ENCODE measurements at places on chromosomes 7 and 10.

DNA sequence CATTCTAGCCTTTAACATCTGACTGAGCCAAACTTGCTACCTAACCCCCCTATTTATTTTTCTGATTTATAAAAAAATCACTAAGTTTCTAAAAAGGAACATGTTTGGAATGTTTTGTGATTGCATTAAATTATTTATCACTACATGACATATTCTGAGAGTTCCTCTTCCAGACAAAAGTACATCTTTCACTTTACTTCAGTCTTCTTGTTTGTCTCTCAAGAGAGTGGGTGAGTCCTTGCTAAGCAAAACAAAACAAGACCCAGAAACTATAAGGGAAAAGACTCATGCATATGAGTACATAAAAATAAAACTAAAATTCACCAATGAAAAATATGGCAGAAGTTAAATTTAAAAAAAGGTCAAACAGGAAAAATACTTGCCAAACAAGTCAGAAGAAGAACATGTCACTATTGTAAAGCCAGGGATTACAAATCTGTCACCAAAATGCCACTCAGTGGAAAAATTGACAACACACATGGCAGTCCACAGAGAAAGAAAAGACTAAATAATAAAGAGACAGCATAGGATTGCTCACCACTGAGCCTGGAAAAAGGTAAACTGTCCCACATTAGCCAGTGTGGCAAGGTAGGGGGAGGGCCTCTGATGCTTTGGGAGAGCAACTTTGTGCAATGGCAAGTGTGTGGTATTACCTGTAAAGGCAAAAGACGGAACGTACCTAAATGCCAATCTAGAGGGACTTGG, 166.7 kb upstream of the ZNF32 start:
- DNase-seq: no peak

GRCh38 chr10:58177362-58177947, 90.2 kb downstream of the IPMK start:
- DNase-seq: no peak

GRCh38 chr7:79988653-79989052, 146.0 kb upstream of the GNAI1 start:
- DNase-seq: no peak

GRCh38 chr10:3976718-3977117, 191.7 kb upstream of the KLF6 start:
- no peak for DNase-seq

DNA sequence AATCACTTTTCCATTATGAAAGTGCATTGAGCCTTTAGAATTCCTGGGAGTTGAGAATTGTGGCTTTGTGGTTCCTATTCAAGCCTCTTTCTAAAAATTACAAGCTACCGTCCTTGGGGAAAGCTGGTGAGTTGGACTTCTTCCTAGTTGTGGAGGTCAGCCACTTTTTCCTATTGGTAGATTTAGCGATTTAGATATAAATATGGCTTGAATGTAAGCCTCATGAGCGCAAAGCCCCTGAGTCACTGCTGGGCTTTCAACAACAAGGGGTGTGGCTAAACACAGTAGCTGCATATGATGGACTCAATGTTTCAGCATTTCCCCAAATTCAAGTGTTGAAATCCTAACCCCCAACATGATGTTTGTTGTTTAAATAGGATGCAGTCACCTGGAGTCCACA, 150.0 kb upstream of the IGFBP3 start:
- DNase-seq: no peak

Measured in iPS-NIHi11 (cell line).